Suppressor macrophage treated with lipopolysaccharide for 4 hours (primary cell): ENCODE measurements at places on chromosomes 6 and 20.
A peak's percentile ranks its signal among the peaks of the same experiment; 100 is the strongest.

DNA sequence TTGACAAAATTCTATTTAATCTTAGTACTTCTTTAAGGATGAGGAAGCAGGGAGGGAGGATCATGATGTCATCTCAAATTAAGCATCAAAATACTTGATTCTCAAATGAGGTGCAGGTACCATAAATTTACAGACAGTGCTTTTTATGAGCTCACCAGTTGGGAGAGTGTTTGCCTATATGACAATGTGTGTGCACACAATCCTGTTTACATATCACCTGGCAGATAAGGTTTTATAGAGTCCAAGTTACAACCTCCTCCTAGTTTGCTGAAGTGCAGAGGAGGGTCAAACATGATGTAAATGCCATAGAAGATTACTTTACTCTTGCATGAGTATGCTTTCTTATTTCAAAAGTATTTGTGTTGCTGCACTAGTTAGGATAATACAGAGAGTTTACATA lies 6.4 kb downstream of the ATXN1 start:
- DNase-seq = no peak

GRCh38 chr6:147211831-147212230 lies 7.6 kb downstream of the STXBP5 start:
- no peak for DNase-seq

DNA sequence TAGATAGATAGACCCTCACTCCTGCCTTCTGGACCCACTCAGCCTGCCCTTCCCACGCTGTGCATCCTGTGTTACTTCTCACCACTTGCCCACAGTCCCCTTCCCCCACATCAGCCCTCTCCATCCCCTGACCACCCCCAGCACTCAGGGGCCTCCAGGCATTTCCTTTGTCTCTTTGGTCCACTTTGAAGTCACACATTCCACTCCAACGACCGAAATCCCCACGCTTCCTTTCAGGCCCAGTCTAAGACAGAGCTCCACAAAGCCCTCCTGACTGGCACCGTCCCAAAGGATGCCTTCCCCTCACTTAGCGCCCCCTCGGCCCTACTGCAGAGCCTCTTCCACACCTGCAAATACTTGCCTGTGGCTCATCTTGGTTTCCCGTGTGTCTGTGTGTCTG lies 83.8 kb downstream of the FOXF2 start:
- DNase-seq = no peak

DNA sequence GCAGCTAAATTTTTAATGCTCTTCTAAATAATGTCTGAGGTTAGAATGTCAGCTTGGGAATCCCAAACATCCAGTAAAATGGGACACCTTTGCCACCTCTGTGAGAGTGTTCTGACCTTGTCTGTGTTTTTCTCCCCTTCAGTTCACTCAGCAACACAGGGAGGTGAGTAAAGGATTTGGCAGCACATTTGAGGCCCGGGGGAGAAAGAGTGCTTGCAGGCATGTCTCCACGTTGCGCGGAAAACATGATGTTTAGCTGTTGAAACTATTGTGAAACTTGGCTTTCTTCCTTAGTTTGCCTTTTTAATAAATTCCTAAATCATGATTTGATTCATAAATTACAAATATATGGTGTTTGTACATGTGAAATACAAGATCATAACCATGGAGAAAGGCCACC lies 707.8 kb upstream of the FLRT3 start:
- no peak for DNase-seq

GRCh38 chr6:6331393-6331792 lies 10.9 kb upstream of the F13A1 start:
- DNase-seq = peak; percentile 86

DNA sequence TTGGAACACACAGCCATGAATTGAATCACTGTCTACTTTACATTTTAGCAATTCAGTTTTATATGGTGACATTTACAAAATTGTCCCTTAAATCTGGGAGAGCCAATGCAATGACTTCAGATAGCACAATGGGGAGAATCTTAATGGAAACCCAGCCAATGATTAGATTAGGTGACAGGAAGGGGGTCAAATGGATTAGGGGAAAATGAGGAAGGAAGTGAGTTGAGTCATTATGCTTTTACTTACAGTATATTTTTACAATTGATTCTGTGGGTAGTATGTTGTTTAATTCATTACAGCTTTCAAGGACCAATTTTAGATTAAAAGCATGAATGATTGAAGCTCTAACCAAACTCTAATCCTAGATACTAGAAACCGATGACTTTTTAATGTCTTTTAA lies 229.8 kb downstream of the SOX4 start:
- DNase-seq = no peak

DNA sequence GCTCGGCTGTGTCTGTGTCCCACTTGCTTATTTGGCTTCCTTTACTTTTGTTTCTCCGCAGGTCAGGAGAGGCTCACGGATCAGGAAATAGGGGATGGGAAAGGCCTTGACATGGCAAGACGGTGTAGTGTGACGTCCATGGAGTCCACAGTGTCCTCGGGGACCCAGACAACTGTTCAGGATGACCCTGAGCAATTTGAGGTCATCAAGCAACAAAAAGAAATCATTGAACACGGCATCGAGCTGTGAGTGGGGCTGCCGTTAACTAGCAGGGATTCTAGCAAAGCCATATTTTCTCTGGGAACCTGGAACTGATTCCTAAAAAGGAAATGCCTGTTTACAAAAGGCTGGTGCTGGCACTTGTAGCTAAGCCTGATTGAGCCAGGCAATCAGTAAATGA lies 54.4 kb downstream of the ARFGEF2 start:
- DNase-seq = no peak

- DNase-seq = peak; percentile 5
These were observed 43.8 kb downstream of the EYA2 start for GRCh38 chr20:46938434-46938833.

DNA sequence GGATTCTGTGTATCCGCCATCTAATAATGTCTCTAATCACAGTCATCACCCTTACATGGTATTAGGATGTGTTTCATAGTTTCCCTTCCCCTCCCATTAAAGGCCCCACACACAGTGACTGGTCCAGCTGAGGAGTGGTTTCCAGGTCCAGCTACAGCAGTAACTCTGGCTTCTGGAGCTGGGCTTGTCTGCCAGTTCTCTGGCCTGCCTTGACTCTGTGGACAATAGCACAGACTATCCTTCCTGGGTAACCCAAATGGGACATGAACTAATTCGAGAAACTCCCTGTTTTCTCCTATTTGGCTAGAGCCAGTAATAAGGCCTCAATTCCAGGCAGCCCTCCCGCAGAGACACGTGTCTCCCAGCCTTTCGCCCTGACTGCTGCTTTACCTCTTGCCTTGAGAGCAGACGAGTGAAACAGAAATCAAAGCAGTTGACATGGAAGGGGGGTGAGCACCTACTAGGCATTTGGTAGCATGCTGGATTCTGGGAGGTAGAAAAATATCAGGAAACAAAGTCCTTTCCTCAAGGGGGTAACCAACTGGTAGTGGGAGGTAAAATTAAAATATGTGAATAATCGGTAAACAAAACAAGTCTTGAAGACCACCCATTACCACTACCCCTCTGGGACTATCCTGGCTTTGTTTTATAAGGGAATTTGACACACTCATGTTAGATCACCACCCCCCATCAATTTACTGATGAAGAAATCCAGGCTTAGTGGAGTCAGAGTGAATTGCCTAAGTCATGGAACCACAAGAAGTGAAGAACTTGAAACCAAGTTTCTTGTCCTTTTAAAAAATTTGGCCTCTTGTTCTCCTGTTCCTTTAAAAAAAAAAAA lies 1.2 kb downstream of the TRAF3IP2 start:
- peak; percentile 77 for DNase-seq

DNA sequence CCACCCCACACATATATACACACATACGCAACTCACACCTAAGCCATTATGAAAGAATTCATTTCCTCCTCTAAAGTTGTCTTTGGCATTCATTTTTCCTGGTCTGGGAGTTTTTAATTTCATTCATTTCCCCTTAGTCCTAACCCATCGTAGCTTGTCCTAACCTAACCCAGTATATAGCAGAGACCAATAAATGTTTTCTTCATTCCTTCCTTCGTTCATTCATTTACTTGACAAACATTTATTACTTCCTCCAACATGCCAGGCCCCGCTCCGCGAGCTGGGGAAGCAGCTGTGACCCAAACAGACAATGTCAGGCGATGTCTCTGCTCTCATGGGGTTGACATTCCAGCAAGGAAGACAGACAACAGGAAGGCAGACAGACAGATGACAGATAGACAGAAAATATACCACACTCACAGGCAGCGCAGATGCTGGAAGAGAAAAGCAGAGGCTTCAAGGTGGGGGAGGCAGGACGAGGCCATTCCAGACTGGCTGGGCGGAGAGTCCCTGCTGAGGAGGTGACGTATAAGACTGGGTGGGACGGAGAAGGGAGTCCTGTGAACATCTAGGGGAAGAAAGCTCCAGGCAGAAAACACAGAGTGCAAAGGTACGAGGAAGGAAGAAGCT lies 33.7 kb upstream of the SIRPA start:
- no peak for DNase-seq

- DNase-seq = peak; percentile 46
These were observed 6.9 kb downstream of the ABCC10 start for GRCh38 chr6:43434001-43434840.

- no peak for DNase-seq
These were observed 168.1 kb downstream of the GRM4 start for GRCh38 chr6:33977606-33978411.

DNA sequence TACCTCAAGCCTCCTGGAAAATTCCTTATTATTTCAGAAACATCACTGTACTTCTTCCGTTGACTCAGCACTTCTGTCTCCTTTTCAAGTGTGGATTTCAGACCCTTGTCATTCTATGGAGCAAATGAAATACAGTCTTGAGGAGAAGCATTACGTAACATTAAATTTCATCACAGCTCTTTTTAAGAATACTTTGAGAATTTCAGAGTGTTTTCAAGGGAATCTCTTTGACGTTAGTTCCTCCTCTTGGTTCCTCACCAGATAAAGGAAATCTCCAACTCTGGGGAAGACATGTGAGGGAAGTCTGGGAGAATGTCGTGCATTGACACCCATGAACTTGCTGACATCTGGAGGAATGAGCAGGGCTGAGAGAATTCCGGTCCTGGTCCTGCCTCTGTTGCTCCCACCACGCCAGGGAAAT lies 32.3 kb downstream of the UST start:
- peak; percentile 83 for DNase-seq

DNA sequence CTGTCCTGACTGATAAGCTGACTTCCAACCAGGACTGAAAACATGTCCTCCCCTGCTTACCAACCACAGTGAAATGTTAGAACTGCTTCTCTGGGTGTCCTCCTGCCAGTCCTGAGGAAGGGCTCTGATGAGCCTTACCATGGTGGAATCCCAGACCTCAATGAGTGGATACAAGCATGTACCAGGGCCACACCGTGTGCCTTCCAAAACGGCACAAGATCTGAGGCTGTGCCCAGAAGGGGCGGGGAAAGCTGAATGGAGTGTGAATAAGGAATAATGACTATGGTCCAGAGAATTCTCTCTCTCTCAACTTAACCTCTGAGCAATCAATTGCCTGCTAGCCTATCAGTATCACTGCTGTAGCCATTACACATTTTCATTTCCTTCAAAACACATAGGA lies 51.7 kb downstream of the PDE10A start:
- DNase-seq = no peak

DNA sequence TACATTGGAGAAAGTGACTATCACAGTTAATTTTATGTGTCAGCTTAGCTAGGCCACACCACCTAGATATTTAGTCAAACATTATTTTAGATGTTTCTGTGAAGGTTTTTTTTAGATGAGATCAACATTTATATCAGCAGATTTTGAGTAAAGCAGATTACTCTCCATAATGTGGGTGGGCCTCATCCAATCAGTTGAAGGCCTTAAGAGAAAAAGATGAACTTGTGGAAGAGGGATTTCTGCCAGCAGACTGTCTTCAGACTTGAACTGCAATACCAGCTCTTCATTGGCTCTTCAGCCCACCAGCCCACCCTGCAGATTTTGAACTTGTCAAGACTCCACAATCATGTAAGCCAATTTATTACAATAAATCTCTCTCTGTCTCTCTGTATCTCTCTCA lies 25.1 kb upstream of the FBXO30 start:
- no peak for DNase-seq

- DNase-seq = no peak
These were observed 202.5 kb upstream of the SGK1 start for GRCh38 chr6:134520181-134521115.

DNA sequence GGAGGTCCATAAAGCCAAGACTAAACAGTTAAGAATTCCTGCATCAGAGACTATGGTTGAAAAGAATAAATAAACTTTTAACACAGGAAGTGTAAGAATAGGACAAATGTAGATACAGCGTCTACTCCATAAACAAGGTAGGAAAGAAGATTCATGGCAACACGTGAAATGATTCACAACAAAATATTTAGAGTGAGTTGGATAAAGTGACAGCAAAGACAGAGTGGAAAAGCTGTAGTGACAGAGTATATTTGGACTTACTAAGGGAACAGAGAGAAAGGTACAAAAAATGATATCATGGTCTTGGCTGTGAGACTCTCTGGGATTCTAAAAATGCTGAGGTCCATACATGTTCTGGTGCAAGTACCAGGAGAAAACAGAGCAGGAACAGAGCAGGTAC lies 21.9 kb upstream of the KIAA0408 start:
- no peak for DNase-seq

- DNase-seq = no peak
These were observed 2.1 kb downstream of the FOXS1 start for GRCh38 chr20:31843288-31843687.

DNA sequence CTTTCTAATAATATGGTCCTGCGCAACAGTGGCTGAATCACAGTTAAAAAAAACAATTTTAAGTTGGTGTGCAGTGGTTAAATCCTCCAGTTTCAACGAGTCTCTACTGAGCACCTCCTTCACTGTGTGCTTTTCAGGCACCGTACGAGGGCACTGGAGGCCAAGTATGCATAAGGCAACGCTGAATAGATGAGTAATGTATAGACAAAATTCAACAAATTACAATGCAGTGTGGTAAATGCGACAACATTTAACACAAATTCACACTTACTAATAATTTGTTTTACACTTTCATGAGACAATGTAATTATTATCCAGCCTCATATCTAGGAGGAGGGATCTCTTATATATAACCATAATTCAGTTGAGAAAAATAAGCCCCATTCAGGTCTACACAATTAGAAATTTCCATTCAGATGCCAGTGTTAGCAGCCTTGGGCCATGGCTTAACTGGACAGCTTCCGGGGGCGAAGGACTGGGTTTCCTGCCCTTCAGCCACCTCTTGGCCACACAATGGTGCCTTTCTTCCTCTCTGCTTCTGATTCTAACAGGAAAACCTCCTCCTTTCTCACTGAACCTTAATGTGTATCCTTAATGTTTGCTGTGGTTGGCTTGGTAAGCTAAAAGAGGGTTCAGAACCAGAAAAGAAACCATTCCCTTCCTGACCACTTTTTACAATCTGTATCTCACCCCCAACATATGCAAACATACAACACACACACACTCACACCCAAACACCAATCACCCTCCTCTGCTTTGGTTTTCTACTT lies 51.9 kb downstream of the B4GALT5 start:
- no peak for DNase-seq

GRCh38 chr20:35849706-35850105 lies 77.9 kb downstream of the PHF20 start:
- no peak for DNase-seq
